Heart left ventricle (tissue), 16 donors: ENCODE measurements at places on chromosomes 5 and 9.

DNA sequence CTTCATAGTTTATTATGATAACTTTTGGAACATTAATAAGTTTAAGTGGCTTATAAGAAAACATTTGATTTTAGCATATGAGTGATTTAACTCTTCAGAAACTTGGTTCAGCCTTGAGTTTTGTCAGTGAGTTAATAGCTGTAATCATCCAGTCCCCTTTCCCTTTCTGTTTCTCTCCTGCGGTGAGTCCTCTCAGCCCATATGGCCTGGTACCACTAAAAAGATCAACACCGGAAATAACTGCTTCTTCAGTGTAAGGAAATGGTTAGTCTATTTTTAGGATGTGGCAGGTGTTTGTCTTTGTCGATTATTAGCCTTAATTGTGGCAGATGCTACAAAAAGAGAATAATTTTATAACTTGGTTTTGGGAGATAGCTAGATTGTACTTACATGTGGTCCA is 120.2 kb upstream of the GRHPR start:
- no peak for DNase-seq

DNA sequence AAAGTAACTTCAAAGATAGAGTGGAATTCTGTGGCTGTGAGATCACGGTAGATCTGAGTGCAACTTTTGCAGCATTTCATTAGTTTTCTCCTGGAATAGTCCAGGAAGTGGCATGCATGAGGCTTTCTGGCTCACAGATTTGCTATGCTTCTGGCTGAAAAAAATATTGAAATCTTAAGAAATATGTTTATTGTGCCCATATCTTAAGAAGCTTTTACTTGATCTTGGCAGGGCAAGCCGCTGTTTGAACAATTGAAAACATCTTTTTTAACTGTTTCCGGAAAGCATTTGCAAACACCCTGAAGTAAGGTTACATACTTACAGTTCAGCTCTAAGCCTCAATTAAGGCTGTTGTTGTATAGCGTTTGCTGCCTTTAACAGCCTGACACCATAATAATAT is 135.7 kb upstream of the GDNF start:
- DNase-seq: no peak

- DNase-seq: no peak
Observed at GRCh38 chr9:106487266-106487665, 375.7 kb upstream of the ZNF462 start.

DNA sequence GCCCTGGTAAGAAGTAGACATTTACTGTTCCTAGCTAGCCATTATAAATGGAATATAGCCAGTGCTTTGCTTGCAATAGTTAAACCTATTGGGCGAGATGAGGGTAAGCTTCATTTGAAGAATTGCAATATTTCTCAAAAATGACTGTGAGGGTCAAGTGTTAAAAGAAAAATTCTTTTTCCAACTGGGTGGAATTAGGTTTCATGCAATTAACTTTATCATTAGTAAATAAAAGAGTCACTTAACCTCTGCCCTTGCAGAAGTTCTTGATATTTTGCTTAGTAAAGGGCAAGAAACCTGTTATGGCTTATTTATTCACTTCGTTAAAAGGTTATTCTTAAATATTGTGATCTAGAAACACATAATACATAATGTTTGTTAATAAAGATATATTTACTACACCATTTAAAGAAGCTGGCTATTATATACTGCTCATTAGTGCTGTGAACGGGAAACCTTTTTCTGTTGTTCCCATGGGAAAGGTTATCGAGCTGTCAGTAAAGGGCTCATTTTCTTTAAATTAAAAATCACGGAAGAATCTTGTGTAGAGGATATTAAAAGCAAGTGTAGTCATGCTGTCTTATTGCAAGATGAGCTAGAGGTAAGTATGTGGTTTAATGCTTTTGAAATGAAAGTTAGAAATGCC is 370.5 kb downstream of the CSNK1G3 start:
- DNase-seq: no peak

- DNase-seq: no peak
Observed at GRCh38 chr5:162068412-162068811, 839 bp downstream of the GABRG2 start.

- DNase-seq: no peak
Observed at GRCh38 chr5:91104062-91104448, 279.1 kb downstream of the ARRDC3 start.

GRCh38 chr5:94910721-94911120 is 292.3 kb downstream of the SLF1 start:
- DNase-seq: no peak

- DNase-seq: peak; percentile 9
Observed at GRCh38 chr5:68041293-68041692, 174.3 kb upstream of the PIK3R1 start.

GRCh38 chr9:97632248-97632984 is 752 bp downstream of the TSTD2 start:
- DNase-seq: peak; percentile 45

DNA sequence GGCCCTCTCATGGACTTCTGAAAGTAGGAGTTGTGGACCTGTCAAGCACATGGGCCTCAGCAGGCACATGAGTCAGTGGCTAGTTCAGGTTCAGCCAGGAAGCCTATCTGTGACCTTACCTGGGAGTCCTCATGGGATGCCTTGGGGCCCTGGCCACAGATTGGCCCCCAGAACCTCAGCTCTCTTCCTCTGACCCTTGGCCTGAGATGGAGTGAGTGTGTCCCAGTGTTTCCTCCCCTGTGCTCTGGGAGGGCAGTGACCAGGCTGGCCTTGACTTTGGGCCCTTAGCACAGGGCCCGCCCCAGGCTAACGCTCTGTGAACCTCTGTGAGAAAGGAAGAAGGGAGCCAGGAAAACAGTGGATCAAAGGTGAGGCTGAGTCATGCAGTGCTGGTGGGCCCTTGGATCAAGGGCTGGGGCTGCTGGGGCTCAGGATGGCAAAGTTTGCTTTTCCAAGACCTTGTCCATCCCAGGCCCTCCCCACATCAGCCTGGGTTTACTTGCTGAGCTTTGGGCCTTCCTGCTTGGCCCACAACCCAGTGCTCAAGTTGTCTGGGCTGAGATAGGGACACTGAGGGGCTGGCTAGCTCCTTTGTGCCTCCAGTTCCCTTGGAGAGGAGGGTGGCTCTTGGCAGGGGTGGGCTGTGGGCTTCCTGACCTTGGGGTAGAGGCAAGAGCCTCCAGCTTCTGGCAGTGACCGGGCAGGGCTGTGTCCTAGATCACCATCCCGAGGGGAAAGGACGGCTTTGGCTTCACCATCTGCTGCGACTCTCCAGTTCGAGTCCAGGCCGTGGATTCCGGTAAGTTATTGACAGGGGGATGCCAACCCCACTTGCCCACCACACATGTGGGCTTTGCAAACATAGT is 41.4 kb downstream of the RGS3 start:
- no peak for DNase-seq

DNA sequence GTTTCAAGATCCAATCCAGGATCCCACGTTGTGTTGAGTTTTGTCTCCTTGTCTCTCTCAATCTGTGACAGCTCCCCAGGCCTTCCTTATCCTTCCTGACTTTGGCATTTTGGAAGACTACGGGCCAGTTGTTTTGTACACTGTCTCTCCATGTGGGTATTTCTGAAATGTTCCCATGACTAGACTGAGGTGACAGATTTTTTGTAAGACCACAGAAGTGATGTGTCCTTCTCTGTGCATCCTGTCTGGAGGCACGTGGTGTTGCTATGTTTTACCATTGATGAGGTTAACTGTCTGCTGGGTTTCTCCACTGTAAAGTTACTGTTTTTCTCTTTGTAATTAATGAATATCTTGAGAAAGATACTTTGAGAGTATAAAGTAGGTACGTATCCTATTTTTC is 15.7 kb upstream of the PDZD2 start:
- DNase-seq: no peak

DNA sequence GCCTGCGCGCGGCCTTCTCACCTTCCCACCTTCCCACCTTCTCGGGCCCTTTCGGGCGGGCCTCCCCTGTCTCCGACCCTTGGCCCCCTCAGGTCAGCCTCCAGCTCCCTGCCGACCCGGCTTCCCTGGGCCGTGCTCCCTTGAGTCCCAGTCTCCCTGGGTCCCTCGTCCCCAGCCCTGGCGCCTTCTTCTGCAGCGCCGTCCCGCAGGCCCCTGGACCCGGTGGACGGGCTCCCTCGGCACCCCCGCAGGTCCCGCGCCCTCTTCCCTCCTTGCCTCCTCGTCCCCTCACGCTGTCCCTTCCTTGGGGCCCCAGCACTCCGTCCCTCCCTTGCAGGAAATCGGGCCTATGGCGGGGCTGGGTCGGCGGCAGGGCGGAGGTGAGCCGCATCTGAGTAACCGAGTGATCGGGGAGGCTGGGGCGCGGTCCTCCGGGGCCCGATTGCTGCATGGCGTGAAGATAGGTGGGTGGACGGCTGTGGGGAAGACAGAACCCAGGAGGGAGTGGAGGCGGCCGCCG is 7.6 kb downstream of the ARPC5L start:
- peak; percentile 73 for DNase-seq

GRCh38 chr5:150329038-150329437 is 26.3 kb upstream of the ARSI start:
- DNase-seq: no peak

GRCh38 chr5:128537221-128537999 is 635 bp downstream of the FBN2 start:
- DNase-seq: peak; percentile 71

DNA sequence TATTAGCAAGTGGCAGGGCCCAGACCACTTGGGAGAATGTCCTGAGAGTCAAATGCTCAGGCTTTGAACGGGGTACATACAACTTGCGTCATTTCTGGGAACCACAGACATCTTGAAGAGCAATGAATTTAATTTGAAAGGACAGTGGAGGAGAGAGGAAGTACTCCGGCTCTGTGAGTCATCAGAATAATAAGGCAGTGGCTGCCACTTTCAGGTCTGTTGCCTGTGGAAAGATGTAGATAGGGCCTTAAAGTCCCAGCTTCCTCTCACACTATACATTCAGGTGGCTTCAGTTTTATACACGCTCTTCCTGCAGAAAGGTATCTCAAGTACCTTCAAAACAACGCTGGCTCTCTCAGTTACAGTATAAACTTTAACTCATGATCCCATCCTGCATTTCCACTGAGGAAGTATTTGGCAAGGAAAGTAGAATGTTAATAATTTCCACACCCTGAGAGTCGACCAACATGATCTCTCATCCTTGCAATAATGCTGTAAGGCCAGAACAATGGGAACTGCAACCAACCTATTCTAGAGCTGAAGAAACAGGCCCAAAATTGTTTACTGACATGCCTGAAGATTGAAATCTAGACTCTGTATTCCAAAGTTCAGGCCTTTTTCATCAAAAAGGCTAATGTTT is 6.8 kb upstream of the PRUNE2 start:
- DNase-seq: no peak

- no peak for DNase-seq
Observed at GRCh38 chr5:180541710-180542109, 47.5 kb downstream of the CNOT6 start.

DNA sequence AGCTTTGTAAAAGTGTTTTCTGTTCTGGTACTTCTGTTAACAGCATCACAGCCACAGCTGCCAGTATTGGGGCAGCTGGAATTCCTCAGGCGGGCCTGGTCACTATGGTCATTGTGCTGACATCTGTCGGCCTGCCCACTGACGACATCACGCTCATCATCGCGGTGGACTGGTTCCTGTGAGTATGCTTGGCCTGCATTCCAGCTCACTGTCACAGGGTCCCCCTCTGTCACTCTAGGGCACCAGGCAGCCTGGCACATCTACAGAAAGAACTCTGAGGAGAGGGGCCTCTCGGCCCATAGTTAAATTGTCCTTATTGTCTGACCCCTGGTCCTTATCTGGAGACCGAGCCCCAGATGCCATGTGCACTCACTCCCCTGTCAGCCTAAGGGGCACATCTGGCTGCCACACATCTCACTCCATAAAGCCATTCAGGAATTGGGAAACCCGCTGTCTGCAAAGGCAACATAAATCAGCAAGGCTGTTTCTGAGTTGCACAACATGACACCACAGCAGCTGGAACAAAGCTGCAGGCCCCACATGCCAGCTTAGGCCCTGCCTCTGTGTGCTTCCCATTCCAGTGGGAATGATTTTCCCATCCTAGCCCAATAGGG is 77.5 kb downstream of the SLC1A3 start:
- peak; percentile 86 for DNase-seq

DNA sequence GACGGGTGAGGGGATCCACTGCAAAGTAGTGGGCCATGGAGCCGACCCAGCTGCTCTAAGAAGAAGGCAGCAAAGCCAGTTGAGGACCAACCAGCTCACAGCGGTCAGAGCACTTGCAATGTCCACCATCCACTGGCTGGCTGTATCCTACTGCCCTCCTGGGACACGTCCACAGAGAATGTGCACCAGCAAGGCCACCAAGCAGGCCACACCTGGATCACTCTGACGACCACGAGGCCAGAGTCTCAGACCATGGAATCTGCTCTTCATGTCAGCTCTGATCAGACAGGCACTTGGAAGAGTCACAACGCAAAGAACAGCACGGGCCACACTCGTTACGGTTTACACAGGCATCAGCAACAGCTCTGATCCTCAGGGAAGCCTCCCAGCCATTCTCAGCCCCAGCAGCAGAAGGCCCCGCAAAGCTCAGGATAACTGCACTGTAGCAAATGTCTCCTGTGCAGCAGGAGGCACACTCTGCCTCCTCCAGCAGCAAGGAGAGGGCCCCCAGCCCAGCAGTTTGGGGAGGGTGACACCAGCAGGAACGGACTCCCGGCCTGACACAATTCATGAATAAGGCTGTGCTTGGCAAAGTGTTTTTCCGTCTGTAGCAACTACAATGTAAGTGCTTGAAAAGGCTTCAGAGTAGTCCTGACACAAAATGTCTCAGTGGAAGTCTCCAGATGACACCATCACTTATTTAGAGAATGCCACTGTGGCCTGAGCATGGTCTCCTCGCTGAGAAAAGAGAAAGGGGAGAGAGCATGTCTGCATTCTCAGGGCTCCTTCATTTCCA is 15.7 kb downstream of the SEMA4D start:
- DNase-seq: no peak

- DNase-seq: no peak
Observed at GRCh38 chr9:18366184-18366583, 107.8 kb upstream of the ADAMTSL1 start.

DNA sequence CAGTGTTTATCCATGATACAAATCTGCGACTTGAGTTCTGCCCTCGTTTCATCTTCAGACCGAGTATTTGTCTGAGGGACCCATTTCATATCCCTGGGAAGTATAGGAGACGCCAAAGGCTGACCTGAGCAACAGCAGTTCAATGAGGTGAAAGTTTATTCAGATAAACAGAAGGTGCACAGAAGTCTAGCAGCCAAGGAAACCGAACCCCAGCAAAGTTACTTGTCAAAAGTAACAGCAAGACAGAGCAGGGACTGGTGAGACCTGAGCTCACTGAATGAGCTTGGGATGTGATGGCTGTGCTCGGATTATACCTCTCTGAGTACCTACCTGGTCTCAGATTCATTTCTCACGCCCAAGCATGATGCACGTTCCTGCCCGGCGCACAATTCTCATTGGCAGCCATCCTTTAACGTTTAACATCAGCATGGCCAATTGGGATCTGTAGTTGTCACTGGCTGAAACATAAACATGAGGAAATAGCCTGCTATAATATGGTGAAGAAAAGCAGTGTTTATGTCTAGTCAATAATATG is 599 bp downstream of the LYRM7 start:
- no peak for DNase-seq

DNA sequence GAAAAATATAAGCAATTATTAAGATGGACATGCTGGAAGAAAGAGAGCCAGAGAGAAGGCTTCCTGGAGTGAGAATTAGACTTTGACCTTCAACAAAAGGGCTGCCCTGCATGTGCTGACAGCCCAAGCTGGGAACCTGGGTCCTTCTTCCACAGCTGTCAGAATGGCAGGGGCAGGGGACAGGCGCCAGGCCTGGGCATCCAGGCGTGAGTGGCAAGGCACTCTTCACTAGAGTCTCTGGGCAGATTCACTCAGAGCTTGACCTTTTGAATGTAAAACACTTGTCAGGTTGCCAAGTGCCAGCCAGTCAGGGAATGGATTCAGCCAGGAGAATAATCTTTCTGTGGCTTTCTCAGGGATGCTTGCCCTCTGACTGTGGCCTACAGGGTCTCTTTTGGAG is 119.1 kb upstream of the CLINT1 start:
- DNase-seq: no peak
